ENCODE measurements at places on chromosomes 3 and 15.

GRCh38 chr15:63236272-63236671, 41.1 kb upstream of the APH1B start:
- no peak for DNase-seq

- DNase-seq = no peak
Measured at GRCh38 chr3:126528800-126529541, 5.0 kb downstream of the CHST13 start.

- no peak for DNase-seq
Measured at GRCh38 chr15:60353245-60353920, 44.4 kb downstream of the ANXA2 start.

DNA sequence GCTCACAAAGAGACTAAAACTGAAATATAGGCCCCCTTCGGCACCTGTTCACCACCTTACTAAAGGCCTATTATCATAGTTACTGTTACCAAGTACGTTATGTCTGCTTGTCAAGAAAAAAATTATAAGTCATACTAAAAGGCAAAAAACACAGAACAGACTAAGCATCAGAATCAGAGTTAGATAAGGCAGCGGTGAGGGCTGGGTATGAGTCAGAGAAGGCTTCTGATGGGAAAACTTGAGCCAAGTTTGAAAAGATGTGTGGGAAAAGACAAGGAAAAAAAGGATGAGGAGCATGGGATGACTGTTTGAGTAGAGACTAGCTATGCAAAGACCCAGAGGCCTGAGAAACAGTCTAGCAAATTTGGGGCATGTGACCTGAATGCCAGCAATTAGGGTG, 387.2 kb upstream of the SGO1 start:
- no peak for DNase-seq

- no peak for DNase-seq
Measured at GRCh38 chr3:140088513-140088912, 153.5 kb downstream of the CLSTN2 start.

DNA sequence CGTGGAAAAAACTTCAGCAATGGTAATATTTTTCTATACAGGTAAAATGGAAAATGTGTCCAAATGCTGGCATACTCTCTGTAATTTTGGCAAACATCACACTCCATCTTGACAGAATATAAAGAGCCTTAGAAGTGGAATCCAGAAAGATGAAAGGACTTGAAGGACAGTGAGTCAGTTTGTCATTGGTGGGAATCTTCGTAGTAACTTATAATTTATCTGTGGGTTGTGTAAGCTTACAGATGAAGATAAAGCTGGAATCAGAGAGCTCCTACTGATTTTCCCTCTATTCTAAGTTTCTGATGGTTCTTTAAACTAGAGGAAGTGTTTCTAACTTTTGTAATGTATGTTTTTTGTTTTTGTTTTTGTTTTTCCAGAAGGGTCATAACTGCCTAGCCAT, 8.7 kb upstream of the PDZRN3 start:
- no peak for DNase-seq

- no peak for DNase-seq
Measured at GRCh38 chr3:112167758-112168157, 34.7 kb upstream of the GCSAM start.

DNA sequence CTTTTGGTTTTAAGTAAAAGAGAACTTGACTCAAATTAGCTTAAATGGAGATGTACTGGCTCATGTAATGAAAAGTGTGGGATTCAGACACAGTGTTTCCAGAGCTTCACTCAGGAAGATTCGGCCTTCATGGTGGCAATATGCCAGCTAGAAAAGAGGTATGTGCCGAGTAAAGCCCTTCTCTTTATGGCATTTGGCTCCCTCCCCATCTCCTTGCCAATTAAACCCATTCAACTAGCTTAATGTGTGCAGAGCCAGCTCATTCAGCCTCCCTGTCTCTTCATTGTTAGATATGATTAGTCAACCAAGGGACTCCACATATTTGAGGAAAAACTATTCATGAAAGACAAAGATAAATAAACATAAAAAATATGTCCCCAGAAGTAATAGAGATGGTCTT, 15.0 kb upstream of the TRANK1 start:
- no peak for DNase-seq

GRCh38 chr3:126474498-126475412, 936 bp downstream of the ZXDC start:
- DNase-seq = no peak

DNA sequence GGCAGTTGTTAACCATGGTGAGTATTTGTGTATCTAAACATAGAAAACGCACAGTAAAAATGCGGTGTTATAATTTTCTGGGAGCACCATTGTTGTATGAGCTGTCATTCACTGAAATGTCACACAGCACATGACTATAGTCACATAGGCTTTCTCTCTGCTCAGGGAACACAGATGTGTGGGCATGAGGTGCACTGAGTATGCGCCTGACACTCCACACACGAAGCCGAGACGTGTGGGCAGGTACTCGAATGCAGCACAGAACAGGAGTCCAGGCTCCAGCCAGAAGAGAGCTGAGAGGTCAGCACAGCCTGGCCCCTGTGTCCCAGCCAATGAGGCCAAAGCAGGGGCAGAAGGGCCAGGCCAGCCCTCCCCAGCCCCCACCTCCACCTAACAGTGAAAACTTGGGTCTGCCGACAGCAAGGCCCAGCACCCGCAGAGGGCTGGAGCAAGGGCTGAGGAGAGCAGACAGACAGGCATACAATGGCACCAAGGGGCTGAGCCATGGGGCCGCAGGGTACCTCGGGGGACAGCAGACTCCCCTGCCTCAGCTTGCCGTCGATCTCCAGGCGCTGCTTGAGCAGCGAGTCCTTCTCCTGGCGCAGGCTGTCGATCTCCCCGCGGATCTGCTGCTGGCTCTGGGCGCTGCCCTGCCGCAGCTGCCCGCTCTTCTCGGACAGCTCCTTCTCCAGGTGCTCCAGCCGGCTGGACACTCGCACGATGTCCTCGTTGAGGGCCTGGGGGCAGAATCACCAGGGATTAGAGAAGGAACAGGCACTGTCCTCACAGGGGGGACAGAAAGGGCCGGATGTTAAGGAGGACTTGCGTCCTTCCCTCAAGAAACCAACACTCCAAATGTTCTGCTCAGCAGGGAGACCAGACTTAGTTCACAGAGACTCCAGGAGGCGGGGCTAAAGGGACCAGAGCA, 24.0 kb downstream of the KIF7 start:
- no peak for DNase-seq

- no peak for DNase-seq
Measured at GRCh38 chr3:174125267-174125824, 727.8 kb downstream of the NLGN1 start.

DNA sequence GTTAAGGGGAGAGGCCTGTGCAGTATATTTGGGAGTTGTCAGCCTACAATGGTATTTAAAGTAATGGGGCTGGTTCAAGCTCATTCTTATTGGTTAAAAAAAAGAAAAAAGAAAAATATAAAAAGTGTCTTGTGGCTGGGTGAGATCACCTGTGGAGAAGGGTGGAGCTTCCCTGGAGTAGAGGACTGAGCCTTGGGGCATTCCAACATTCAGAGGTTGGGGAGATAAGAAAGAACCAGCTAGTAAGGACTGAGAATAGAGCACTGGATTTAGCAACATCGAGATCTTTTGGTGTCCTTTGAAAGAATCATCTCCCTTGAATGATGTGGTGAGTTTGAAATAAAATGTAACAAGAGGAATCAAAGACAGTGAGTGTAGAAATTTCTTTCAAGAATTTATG, 5.2 kb downstream of the SLC49A4 start:
- no peak for DNase-seq

GRCh38 chr15:41180206-41180789, 50.3 kb downstream of the EXD1 start:
- no peak for DNase-seq

DNA sequence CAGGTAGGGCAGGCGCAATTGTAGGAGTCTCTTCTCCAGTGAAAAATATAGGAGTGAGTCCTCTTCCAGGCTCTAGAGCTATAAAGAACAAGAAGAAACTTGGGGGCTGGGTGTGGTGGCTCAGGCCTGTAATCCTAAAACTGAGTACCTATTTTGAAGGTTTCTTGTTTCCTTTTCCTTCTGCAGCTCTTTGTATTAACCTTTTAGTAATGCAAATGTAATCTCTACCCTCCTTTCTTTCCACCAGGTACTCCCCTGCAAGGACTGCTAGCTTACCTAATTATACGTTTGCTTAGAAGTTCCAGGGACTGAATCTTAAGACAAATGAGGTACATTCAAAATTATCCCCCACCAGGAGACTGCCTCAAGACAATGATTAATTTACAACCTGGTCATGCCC, 75.9 kb downstream of the CD47 start:
- DNase-seq = no peak
